NCI-H446 (cell line): ENCODE measurements at places on chromosomes 4 and X.

DNA sequence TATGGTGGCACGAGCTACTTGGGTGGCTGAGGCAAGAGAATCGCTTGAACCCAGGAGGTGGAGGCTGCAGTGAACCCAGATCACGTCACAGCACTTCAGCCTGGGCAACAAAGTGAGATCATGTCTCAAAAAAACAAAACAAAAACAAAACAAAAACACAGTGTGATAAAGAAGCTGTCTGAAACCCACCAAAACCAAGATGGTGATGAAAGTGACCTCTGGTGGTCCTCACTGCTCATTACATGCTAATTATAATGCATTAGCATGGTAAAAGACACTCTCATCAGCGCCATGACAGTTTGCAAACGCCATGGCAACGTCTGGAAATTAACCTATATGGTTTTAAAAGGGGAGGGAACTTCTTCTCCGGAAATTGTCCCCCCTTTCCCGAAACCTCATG is 29.4 kb upstream of the OPHN1 start:
- DNase-seq, result peak; percentile 37

GRCh38 chr4:126851391-126851790 is 781.4 kb upstream of the INTU start:
- DNase-seq, result no peak

- DNase-seq, result no peak
Measured at GRCh38 chrX:18468599-18468998, 43.2 kb downstream of the CDKL5 start.

DNA sequence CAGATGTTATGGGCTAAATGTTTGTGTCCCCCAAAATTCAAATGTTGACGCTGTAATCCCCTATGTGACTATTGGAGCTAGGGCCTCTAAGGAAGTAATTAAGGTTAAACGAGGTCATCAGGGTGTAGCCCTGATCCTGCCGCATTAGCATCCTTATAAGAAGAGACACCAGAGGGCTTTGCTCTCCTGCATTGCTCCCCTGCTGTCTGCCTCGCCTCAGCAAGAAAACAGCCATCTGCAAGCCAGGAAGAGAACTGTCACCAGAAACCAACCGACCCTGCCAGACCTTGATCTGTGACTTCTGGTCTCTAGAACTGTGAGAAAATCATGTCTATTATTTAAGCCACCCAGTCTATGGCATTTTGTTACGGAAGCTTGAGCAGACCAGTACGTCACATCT is 331.9 kb downstream of the DCTD start:
- no peak for DNase-seq

DNA sequence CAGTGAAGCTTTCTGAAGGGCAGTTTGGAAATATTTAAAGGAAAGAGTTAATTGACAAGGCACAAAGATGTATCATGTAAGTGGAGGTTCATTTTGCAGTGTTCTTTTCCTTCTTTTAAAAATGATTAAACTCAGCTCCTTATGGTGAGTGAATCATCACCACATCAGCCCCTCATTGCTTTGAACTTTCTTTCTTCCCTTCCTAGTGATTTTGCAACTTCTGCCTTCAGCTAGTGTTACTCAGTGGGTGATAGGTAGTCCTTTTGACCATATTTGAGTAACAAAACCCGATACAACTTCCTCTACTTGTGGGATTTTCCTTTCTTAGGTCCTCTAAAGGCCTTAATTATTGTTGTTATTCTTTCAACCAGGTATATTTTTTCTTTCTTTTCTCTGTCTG is 8.2 kb downstream of the ZCCHC4 start:
- DNase-seq, result no peak

- no peak for DNase-seq
Measured at GRCh38 chr4:79578606-79579005, 170.6 kb upstream of the GK2 start.

- DNase-seq, result no peak
Measured at GRCh38 chrX:125641405-125641804, 321.7 kb downstream of the TEX13C start.

DNA sequence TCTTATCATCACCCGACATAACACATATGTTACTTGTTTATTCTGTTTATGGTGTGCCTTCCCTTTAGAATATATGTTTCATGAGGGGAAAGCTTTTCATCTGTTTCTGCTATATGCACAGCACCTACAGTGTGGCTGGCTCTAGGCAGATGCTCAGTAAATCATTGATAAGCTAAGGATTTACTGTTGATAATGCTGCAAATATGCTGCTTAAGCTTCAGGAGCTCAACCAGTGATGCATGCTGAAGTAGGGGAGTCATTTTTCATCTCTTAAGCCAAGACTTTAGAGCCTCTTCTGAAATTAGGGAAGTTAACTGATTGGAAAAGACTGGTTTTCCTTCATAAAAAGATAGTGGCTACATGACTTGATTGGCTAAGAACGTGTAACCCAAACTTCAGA is 16.4 kb downstream of the FAT4 start:
- no peak for DNase-seq

DNA sequence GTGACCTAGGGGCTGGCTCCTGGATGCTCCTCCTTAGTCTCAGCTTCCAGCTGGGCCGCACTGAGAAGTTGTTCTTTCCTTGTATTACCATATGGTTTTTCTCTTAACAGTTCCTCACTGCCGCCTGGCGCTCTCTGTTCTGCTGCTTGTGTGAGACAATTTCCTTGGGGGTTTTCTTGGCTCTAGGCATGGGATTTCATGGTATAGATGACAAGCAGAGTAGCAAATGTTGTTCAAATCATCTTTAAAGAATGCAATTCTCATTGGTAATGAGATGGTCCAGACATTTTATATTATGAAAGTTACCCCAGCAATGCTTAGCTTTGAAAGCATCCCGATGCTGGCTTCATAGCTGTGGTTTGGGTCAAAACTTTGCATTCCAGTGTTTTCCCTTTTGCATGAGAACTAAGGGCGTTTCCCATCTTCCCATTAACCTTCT is 37.6 kb downstream of the SEPTIN11 start:
- DNase-seq, result no peak

- DNase-seq, result no peak
Measured at GRCh38 chrX:24877854-24878650, 137.7 kb downstream of the ARX start.

GRCh38 chrX:17788439-17788838 is 51.1 kb downstream of the SCML1 start:
- peak; percentile 13 for DNase-seq

- peak; percentile 88 for DNase-seq
Measured at GRCh38 chr4:175705407-175705806, 106.7 kb downstream of the GPM6A start.

DNA sequence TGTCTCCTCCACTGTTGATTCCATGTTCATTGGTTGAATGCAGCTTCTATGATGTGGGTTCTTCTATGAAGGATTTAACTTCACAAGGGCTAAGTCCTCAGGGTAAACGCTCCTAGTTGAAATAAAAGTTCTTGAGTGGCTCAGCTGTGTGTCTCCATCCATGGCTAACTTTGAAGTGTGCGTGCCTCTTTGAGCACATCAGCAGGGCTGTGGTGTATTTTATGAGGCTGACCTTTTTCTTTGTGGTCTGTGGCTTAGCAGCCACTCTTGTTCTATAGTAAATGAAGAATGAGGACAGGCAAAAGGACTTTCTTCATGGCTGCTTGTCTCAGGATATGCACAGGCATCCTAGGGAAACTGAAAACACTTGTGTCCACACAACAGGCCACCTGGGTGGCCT is 88.5 kb downstream of the KIT start:
- DNase-seq, result no peak

DNA sequence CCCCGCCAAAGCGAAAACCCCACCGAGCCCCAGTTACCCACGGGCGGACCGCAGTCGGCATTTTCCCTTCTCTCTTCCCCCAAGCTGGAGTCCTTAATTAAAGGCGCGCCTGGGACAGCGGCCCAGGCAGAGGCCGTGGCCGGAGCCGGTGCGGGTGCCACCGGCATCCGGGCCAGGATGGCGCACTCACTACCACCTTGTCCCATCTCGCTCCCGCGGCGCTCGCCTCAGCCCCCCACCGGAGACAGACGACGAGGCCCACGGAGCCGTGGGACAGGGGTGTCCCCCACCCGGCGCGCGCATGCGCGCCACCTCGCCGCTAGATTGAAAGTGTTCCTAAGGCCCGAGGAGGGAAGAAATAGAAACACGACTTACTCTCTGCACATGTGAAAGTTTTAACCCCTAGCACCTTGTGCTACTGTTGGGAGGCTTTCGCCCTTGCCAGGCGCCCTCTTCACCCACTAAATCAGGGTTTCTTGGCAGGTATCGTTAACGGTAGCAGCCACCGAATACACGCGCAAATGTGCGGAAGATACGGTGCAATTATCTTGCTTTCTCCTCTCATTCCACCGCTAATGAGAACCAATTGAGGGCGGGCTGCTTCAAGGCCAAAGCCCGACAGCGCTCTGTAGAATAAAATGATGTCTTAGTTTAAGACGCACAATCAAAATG is 64.3 kb upstream of the CCDC160 start:
- DNase-seq, result peak; percentile 27

DNA sequence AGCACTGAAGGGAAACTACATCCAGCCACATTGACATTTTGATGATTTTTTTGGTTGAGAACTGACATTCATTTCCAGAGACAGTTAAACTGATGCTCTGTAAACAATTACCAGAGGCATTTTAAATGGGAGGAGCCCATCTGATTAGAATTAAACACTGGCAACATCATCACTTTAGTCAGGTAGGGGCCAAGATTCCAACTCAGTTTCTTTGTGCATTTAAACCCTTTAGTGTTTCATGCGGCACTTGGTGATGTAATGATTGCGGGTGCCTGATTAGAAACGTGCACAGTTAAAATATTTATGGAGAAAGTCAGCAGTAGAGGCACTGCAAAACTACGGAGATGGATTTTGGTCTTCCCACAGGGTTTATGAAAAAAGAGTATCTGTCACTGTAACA is 16.1 kb downstream of the TNIP3 start:
- no peak for DNase-seq

DNA sequence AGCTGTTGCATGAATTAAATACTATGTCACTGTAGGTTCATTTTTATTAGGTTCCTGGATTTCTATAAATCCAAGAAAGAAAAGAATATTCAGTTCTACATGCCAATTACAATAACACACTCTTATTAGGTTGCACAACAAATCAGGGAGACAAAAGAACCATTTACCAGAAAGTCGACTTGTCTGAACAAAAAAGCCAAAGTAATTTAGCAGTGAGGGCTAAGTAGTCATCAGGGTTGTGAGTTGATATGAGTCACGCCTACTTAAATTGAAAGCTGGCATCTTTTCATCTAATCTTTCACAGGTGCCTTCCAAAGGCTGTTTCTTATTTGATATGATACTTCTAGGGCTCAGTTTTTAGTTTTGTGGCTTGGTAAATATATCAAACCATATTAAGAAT is 25.4 kb upstream of the GNRHR start:
- DNase-seq, result no peak

GRCh38 chrX:69077895-69078455 is 87.3 kb downstream of the PJA1 start:
- DNase-seq, result no peak

DNA sequence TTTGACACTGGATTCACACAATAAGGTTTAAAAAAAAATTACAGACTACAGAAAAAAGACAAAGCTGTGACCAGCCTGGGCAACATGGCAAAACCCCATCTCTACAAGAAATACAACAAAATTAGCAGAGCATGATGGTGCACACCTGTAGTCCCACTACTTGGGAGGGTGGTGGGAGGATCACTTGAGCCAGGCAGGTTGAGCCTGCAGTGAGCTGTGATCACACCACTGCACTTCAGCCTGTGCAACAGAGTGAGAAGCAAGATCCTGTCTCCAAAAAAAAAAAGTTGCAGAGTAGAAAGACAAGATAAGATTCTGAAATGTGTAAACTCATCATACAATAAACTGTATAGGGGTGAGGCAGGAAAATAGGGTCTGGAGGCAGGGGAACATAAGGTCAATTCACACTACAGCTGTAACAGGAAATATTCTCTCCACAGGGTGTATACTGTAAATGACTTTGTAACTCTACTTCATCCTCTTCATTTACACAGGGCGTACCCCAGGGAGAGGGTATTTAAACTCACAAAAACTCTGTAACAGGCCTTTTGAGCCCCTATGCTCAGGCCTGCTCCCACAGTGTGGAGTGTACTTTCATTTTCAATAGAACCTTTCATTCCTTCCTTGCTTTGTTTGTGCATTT is 112.6 kb upstream of the MAPK10 start:
- no peak for DNase-seq

GRCh38 chr4:10072420-10073017 is 44.1 kb downstream of the WDR1 start:
- no peak for DNase-seq

- DNase-seq, result no peak
Measured at GRCh38 chr4:10106421-10107039, 10.1 kb downstream of the WDR1 start.

DNA sequence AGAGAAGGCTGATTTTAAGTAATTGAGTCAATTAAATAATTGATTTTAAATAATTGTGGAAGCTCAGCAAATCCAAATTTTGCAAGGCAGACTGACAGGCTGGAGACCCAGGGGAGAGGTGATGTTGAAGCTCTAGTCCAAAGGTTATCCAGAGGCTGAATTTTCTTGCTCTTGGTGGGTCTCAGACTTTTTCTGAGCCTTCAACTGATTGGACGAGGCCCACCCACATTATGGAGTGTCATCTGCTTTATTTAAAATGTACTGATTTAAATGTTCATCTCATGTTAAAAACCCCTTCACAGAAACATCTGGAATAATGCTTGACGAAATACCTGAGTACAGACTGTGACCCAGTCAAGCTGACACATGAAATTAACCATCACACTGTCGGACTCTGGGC is 11.7 kb upstream of the CYTL1 start:
- DNase-seq, result no peak

GRCh38 chrX:63782515-63782914 is 2.5 kb downstream of the ARHGEF9 start:
- DNase-seq, result no peak

- DNase-seq, result peak; percentile 43
Measured at GRCh38 chrX:129925305-129926092, 19.5 kb downstream of the UTP14A start.

GRCh38 chrX:104392350-104392749 is 137.6 kb upstream of the ESX1 start:
- DNase-seq, result no peak

- no peak for DNase-seq
Measured at GRCh38 chr4:89259301-89260028, 48.1 kb downstream of the GPRIN3 start.

GRCh38 chrX:26908218-26908617 is 554.9 kb downstream of the PPP4R3C start:
- no peak for DNase-seq

DNA sequence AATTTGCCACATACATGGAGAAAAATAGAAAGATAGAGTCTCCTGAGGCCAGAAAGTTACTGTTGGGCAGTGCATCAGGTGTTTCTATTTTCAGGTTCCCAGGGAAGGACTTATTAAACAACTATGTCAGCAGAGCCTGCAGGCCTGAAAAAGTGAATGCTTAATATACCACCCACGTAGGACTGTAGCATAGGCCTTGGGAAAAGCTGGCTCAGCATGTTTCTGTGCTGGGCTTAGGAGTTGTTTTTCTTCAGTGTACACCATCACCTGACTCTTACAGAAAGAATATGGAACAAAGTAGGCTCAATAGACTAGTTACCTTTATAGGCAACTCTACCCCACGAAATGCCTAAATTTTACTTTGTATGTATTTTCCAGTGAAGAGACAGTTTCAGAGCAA is 1385.9 kb downstream of the FAM133A start:
- DNase-seq, result no peak

GRCh38 chr4:3059943-3060342 is 14.4 kb downstream of the HTT-AS start:
- DNase-seq, result no peak
